H7 (cell line): ENCODE measurements at places on chromosomes 12 and 14.

GRCh38 chr12:55673638-55674037 is 34.1 kb downstream of the ITGA7 start:
- no peak for DNase-seq

DNA sequence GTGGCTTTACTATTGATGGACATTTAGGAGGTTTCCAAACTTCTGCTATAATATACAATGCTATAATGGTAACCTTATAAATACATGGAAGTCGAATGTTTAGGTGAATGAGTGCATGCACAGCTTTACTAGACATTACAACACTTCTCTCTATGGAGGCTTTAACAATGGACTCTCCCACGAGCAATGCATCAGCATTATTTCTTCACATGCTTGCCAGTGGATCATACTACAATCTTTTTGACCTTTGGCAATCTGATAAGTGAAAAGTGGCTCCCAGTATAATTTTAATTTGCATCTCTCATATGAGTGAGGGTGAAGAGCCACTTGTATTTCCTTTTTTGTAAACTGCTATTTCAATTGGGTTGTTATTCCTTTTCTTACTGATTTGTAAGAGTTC is 18.2 kb downstream of the RDH12 start:
- DNase-seq = no peak

GRCh38 chr14:81390696-81391095 is 9.4 kb downstream of the STON2 start:
- no peak for DNase-seq

GRCh38 chr14:76675046-76675445 is 86.2 kb upstream of the VASH1 start:
- no peak for DNase-seq

GRCh38 chr14:78829274-78829673 is 659.1 kb downstream of the NRXN3 start:
- DNase-seq = no peak
